ENCODE measurements at places on chromosomes 1 and 21.

DNA sequence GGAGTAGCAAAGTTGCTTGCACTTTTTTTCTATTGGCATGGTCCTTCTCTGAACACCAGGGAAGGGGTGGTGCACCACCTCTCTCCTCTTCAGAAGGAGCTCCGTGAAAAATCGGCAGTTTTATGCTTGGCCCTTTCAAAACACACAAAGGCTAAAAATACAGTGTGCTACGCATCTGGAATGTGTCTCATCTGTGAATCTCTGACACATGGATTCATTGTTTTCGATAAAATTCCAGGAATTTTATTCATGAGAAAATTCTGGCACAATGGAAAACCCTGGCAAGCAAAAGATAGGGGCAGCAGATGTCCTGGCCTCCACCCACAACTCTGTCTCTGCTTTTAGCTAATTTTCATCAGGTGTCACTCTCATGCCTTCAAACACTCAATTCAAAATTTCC is 42.9 kb downstream of the ERG start:
- DNase-seq = no peak

DNA sequence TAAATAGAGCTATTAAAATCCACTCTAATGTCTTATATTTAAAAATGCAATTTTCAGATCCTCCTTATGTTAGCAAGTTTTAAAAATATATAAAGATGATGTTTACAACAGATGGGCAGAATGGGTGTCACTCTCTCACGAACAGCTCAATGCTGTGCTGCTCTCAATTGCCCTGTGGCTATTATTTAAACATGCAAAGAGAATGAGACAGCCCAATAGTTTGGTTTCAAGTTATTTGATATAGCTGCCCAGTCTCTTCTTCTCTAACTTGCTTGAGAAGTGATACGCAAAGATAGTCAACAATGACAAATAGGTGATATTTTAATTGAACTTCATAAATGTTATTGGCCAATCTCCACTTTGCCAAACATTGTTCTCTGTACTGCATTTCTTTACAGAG is 199.3 kb upstream of the GREM2 start:
- no peak for DNase-seq

GRCh38 chr1:78840453-78841271 is 165.9 kb downstream of the ADGRL4 start:
- no peak for DNase-seq

GRCh38 chr1:242784084-242784483 is 259.6 kb upstream of the PLD5 start:
- DNase-seq = no peak

DNA sequence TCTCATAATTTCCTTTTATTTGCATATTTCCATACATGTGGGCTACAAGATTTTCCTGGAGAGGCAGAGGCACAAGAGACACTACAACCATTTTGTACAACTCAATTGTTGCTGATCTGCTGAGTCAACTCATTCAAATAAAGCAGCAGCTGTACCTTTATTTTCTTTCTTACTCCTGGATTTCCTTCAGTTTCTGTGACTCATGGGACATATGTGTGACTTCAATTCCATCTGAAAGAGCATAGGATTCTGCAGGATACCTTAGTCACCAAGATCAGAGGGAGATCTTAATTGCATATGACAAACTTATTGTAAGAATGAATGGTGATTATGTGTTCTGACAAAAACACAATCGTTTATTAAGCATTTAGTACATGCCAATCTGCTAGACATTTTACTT is 2219.4 kb downstream of the NCAM2 start:
- DNase-seq = no peak

- DNase-seq = no peak
Measured at GRCh38 chr1:35136780-35137179, 56.2 kb downstream of the SFPQ start.

Measured in LoVo (cell line).